Neural crest cell (in vitro differentiated cells): ENCODE measurements at places on chromosomes 6 and 20. TPM values are rescaled to one million over a fixed set of nuclear protein-coding genes. Genes with fewer than 3 reads are reported as not detected.

- no peak for DNase-seq
- no peaks in the 10 kb centered on the region for H3K27me3 ChIP-seq
- H3K4me3 ChIP-seq = no peak overlapping the region
- H3K36me3 ChIP-seq = no peaks in the 10 kb centered on the region
- H3K4me1 ChIP-seq = no peaks in the 10 kb centered on the region
- H3K27ac ChIP-seq = no peak overlapping the region
Measured at GRCh38 chr20:54305421-54305820, 97.5 kb downstream of the PFDN4 start.

GRCh38 chr6:85129881-85130280 lies 320.0 kb upstream of the NT5E start:
- H3K36me3 ChIP-seq = no peaks in the 10 kb centered on the region
- H3K27ac ChIP-seq = no peak overlapping the region
- H3K27me3 ChIP-seq = peaks cover 29% of the 10 kb centered on the region
- no peaks in the 10 kb centered on the region for H3K4me1 ChIP-seq

- no peak overlapping the region for H3K27ac ChIP-seq
- H3K36me3 ChIP-seq = no peaks in the 10 kb centered on the region
- no peak for DNase-seq
- H3K4me1 ChIP-seq = peaks cover 6% of the 10 kb centered on the region
- peaks cover 10% of the 10 kb centered on the region for H3K27me3 ChIP-seq
Measured at GRCh38 chr6:85107701-85108100, 342.2 kb upstream of the NT5E start.

- no peaks in the 10 kb centered on the region for H3K27me3 ChIP-seq
- H3K4me3 ChIP-seq = no peak overlapping the region
- no peak overlapping the region for H3K27ac ChIP-seq
- H3K4me1 ChIP-seq = no peaks in the 10 kb centered on the region
- DNase-seq = no peak
Measured at GRCh38 chr6:5059036-5059896, 25.9 kb upstream of the PPP1R3G start.

DNA sequence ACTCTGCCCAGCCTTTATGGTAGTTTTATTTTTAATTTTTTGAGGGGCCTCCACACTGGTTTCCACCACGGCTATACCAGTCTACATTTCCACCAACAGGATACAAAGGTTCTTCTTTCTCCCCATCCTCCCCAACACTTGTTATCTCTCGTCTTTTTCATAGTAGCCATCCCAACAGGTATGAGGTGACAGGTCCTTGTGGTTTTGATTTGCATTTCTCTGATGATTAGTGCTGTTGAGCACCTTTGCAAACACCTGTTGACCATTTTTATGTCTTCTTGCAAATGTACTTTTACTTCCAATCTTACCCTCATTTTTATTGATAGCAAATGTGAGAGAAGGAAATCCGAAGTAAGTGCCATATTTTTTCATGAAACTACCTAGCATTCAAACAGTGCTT lies 195.4 kb upstream of the PREP start:
- no peak overlapping the region for H3K4me3 ChIP-seq
- H3K4me1 ChIP-seq = peaks cover 22% of the 10 kb centered on the region
- H3K27ac ChIP-seq = no peak overlapping the region
- H3K27me3 ChIP-seq = peaks cover 3% of the 10 kb centered on the region

Gene GTSF1L
- not detected in 2 replicates for total RNA-seq

Gene TRIM15
- total RNA-seq = not detected in 2 replicates

Gene SLC29A1
- 54.8 and 55.0 TPM in 2 replicates for total RNA-seq

DNA sequence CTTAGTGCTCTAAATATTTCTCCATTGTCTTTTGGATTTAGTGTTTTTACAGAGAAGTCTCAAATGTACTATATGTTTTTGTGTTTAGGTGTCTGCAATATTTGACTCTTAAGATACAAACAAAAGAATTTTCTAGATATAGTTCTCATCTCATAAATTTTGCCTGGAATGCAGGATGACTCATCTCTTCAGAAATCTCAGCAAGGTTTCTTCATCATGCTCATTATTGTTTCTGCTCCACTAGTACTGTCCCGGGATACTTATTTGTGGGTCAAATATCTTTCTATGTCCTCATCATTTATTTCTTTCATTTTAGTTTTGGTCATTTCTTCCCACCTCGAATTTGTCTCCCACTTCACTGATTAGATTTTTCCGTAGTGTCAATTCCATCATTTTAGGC lies 9.5 kb downstream of the AHI1 start:
- H3K27ac ChIP-seq = no peak overlapping the region
- no peak for DNase-seq
- H3K27me3 ChIP-seq = no peaks in the 10 kb centered on the region
- peaks cover 36% of the 10 kb centered on the region for H3K36me3 ChIP-seq
- H3K4me1 ChIP-seq = no peaks in the 10 kb centered on the region

- H3K27me3 ChIP-seq = peaks cover 14% of the 10 kb centered on the region
- DNase-seq = no peak
- peaks cover 52% of the 10 kb centered on the region for H3K4me1 ChIP-seq
- peak overlapping the region; percentile 99 for H3K27ac ChIP-seq
Measured at GRCh38 chr20:35742741-35743523, 872 bp upstream of the RBM39 start.

Gene DNAH8
- total RNA-seq = 0.05 and 0.39 TPM in 2 replicates

- H3K36me3 ChIP-seq = no peaks in the 10 kb centered on the region
- H3K27me3 ChIP-seq = no peaks in the 10 kb centered on the region
- H3K27ac ChIP-seq = no peak overlapping the region
- H3K4me3 ChIP-seq = no peak overlapping the region
Measured at GRCh38 chr20:14445310-14445709, 107.9 kb upstream of the FLRT3 start.

DNA sequence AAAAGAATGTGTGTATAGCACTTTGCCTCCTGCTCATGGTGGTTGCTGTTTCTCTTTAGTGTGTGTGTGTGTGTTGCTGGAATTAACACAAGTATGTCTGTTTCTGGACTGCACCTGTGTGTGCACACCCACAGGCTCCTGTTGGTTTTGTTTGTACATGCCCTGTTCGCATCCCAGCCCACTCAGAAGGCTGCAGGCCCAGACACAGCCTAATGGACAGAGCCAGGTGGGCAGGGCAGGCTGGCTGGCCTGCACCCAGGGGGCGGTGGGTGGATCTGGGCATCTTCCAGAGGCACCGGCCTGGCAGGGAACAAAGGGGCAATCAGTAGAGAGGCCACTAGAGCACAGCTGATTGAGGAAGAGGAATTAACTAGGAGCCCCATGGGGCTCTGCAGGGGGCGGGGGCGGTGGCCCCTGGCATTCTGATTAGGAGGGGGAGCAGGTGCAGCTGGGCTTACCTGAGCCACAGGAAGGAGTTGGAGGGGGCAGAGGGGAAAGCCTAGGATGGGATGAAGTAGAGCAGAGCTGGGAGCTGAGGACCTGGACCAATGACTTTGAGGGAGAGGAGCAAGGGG lies 21.9 kb downstream of the CD40 start:
- H3K27me3 ChIP-seq = peaks cover 32% of the 10 kb centered on the region
- H3K4me3 ChIP-seq = no peak overlapping the region
- DNase-seq = no peak
- H3K27ac ChIP-seq = peak overlapping the region; percentile 89
- H3K4me1 ChIP-seq = peaks cover 15% of the 10 kb centered on the region
- H3K36me3 ChIP-seq = no peaks in the 10 kb centered on the region

DNA sequence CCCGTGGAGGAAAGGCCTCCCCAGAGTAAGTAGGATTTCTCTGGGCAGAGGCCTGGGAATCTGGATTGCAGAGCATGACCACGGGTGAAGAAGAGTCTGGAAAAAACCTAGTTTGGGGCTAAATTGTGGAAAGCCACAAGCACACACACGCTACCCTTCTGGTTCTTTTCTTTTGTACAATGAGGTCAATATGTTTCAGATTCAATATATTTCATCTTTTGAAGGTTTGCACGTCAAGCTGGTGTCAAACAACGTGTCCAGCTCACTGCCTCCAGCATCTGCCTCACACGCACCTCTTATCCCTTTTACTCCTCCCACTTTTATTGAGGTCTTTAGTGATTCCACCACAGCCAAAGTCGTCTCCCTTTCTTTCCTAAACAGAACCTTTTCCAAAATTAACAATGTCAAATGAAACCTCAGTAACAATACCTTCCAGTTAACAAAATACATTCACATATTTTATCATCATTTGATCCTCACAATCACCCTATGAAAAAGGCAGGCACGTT lies 773 bp upstream of the EPB41L2 start:
- H3K36me3 ChIP-seq = peaks cover 2% of the 10 kb centered on the region
- no peaks in the 10 kb centered on the region for H3K27me3 ChIP-seq
- H3K4me3 ChIP-seq = peak overlapping the region; percentile 93
- H3K27ac ChIP-seq = peak overlapping the region; percentile 90
- DNase-seq = no peak
- H3K4me1 ChIP-seq = peaks cover 34% of the 10 kb centered on the region

DNA sequence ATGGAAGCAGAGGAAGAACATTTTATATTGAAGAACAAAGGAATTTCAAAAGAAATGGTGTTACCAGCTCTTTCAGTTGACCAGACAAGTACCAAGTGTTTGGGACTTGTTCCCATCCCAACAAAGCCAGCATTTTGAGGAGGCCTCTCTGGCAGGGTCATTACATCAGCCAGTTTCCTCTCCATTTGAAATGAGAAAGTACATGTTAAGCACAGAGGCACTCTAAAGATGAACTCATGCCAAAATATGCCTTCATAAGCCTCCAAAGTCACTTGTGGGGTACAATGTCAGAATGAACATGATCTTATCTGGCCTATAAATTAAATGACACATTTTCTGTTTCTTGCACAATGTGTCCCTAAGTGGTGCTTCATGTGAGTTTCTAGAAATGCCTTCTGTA lies 223.9 kb downstream of the PRL start:
- peaks cover 41% of the 10 kb centered on the region for H3K4me1 ChIP-seq
- no peak overlapping the region for H3K4me3 ChIP-seq
- peaks cover 11% of the 10 kb centered on the region for H3K36me3 ChIP-seq

- H3K36me3 ChIP-seq = no peaks in the 10 kb centered on the region
- no peaks in the 10 kb centered on the region for H3K27me3 ChIP-seq
- H3K27ac ChIP-seq = no peak overlapping the region
- DNase-seq = no peak
Measured at GRCh38 chr6:156080371-156080770, 624.7 kb upstream of the NOX3 start.

Gene JPH2
- 0.07 TPM in 1 of 2 replicates, not detected in the other for total RNA-seq

Gene FABP7
- 246 and 256 TPM in 2 replicates for total RNA-seq

Gene MYLK4
- total RNA-seq = 0.80 and 0.96 TPM in 2 replicates

Gene MICB
- 0.61 TPM in 1 of 2 replicates, not detected in the other for total RNA-seq

Gene LGSN
- not detected in 2 replicates for total RNA-seq

- peaks cover 40% of the 10 kb centered on the region for H3K4me1 ChIP-seq
- H3K27ac ChIP-seq = no peak overlapping the region
- no peak overlapping the region for H3K4me3 ChIP-seq
- H3K36me3 ChIP-seq = no peaks in the 10 kb centered on the region
- DNase-seq = no peak
Measured at GRCh38 chr20:22814471-22815205, 220.5 kb upstream of the SSTR4 start.

Gene APCDD1L
- total RNA-seq = not detected in 2 replicates

Gene CCN6
- total RNA-seq = not detected in 2 replicates

DNA sequence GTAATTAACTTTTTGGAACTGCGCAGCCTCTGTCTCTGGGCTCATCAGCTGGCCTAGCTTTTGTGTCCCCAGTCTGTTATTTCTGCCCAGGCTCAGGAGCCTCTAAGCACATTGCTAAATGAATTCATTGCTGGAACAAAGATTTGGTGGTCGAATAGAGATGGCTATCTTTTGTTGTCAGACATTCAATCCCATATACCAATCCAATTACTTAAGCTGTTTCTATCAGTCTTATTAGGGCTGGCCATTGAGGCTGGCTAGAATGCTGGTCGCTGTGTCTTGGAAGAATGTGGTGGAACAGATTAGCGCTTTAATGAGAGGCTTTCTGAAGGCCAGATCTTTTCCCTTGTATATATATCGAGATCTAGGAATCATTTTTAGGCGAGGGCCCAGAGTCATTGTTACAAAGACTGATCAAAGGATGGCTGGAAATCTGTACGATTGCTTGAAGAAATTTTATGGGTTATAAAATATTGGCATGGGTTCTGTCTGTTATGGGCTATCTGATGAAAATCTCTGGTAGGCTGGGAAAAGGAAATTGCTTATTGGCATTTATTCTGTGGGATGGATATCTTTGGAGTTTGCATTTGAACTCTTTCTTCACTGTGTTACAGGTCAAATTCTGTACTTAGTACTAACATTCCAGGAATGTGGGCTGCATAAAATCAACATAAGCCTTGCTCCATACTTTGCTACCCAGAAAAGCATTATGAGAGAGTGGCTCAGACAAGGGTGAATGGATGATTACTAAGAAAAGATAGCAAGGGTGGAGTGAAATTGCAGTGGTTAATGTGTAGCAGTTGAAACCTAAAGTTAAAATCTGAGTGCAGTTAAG lies 34.8 kb upstream of the JAG1 start:
- no peaks in the 10 kb centered on the region for H3K27me3 ChIP-seq
- peak overlapping the region; percentile 55 for H3K27ac ChIP-seq
- no peak overlapping the region for H3K4me3 ChIP-seq
- H3K4me1 ChIP-seq = peaks cover 28% of the 10 kb centered on the region

- H3K4me1 ChIP-seq = peaks cover 35% of the 10 kb centered on the region
- H3K36me3 ChIP-seq = no peaks in the 10 kb centered on the region
- peak overlapping the region; percentile 90 for H3K4me3 ChIP-seq
- no peaks in the 10 kb centered on the region for H3K27me3 ChIP-seq
- H3K27ac ChIP-seq = no peak overlapping the region
- peak; percentile 80 for DNase-seq
Measured at GRCh38 chr20:10674684-10675449, 1.1 kb upstream of the JAG1 start.

DNA sequence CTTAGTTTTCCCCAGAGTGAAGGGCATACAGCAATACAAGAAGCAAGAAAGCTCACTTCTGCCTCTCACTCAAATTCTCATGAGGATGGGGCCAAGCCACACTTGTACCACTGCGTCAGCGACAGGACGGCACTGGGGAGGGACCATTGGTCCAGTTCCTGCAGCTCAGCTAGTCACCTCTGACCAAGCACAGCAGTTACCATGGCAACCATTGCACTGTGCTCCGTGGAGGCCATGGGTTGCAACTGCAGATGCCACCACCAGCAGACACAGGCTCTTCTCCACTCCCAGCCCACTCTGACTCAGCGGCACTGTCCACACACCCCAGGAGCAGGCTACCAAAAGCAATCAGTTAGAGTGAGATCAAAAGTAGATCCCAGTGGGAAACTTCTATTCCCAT lies 441.1 kb upstream of the ARID1B start:
- no peaks in the 10 kb centered on the region for H3K27me3 ChIP-seq
- peaks cover 15% of the 10 kb centered on the region for H3K4me1 ChIP-seq
- no peak for DNase-seq
- peaks cover 9% of the 10 kb centered on the region for H3K36me3 ChIP-seq
- H3K4me3 ChIP-seq = no peak overlapping the region

Gene GLYATL3
- total RNA-seq = not detected in 2 replicates

Gene BANF2
- total RNA-seq = not detected in 2 replicates

Gene L3MBTL3
- 22.8 and 32.0 TPM in 2 replicates for total RNA-seq
